Transverse colon (tissue), 4 donors: ENCODE measurements at places on chromosomes 2 and 18. TPM values are rescaled to one million over a fixed set of nuclear protein-coding genes. Genes with fewer than 3 reads are reported as not detected.

The CAPG gene
- 92.1 TPM for total RNA-seq

The PAIP2B gene
- total RNA-seq, result 5.1 TPM

The ATIC gene
- 88.6 TPM for total RNA-seq

The NOTO gene
- total RNA-seq, result not detected

The ZNF638 gene
- 99.9 TPM for total RNA-seq

The IL1RL2 gene
- not detected for total RNA-seq
